ENCODE measurements at places on chromosomes 1 and 21. TPM values are rescaled to one million over a fixed set of nuclear protein-coding genes. Genes with fewer than 3 reads are reported as not detected.

- no peak for DNase-seq
Measured at GRCh38 chr1:243375596-243375995, 119.8 kb downstream of the SDCCAG8 start.

DNA sequence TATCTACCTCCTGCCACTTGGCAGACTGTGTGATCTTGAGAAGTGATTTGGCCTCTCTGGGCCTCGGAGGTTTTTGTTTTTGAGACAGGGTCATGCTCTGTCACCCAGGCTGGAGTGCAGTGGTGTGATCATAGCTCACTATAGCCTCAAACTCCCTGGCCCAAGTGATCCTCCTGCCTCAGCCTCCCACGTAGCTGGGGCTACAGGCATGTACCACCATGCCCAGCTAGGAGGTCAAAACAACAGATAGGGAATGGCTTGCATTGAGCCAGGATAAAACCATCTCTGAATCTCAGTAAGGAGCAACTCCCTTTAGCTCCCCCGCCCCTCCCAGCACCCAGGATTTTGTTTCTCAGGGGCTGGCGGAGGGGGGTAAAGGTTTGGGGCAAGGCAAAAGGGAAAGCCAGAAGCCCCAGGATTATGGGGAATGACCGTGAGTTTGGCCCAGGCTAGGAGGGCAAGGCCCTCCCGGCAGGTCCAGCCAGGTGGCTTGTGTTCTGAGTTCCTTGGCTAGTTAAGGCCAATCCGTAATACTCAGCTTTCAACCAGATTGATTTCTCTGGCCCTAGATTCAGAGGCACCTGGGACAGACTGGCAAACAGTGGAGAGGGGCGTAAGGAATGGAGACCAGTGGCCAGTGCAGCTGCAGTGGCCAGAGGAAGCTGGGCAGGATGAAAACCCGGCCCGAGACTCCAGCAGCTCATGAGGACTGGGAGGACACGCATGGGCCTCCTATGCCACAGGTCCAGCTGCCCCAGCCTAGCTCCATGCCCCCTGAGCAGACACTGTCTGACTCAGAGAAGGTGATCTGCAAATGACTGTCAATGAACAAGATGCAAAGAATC, 130.1 kb downstream of the DMRTB1 start:
- no peak for DNase-seq

DNA sequence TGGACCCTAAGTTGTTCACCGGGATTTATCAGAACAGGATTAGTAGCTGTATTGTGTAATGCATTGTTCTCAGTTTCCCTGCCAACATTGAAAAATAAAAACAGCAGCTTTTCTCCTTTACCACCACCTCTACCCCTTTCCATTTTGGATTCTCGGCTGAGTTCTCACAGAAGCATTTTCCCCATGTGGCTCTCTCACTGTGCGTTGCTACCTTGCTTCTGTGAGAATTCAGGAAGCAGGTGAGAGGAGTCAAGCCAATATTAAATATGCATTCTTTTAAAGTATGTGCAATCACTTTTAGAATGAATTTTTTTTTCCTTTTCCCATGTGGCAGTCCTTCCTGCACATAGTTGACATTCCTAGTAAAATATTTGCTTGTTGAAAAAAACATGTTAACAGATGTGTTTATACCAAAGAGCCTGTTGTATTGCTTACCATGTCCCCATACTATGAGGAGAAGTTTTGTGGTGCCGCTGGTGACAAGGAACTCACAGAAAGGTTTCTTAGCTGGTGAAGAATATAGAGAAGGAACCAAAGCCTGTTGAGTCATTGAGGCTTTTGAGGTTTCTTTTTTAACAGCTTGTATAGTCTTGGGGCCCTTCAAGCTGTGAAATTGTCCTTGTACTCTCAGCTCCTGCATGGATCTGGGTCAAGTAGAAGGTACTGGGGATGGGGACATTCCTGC, 3.9 kb upstream of the OLFML3 start:
- DNase-seq = no peak

- DNase-seq = no peak
Measured at GRCh38 chr1:156491151-156491949, 9.2 kb downstream of the MEF2D start.

DNA sequence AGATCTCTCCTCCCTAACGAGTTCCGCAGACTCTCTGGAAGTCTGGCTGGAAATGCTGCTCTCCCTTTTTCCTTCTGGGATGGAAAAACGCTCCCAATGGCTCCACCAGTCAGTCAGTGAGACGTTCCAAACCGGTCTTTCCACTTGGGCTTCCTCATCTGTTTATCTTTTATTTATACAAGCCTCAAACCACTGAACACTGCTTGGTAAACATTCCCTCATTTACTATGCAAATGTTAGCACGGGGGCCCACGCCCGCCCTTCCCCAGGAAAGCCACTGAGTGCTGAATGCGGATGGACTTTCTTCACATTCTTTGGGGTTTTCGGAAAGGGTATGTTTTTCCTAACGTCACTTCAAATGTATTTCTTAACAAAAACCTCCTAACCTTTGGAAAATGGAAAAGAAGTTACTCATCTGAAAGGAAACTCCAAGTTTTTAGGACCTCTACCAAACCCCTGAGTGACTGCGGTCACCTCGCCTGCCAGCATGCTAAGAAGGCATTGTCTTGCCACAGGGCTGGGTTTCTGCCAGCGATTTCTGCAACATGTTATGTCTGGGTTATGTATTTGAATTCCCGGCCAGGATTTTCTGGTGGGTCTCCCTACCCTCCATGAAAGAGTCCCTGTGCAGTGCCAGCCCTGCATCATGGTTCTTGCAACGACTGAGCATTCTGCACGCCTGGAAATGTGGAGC, 14.0 kb upstream of the UMODL1 start:
- peak; percentile 74 for DNase-seq

DNA sequence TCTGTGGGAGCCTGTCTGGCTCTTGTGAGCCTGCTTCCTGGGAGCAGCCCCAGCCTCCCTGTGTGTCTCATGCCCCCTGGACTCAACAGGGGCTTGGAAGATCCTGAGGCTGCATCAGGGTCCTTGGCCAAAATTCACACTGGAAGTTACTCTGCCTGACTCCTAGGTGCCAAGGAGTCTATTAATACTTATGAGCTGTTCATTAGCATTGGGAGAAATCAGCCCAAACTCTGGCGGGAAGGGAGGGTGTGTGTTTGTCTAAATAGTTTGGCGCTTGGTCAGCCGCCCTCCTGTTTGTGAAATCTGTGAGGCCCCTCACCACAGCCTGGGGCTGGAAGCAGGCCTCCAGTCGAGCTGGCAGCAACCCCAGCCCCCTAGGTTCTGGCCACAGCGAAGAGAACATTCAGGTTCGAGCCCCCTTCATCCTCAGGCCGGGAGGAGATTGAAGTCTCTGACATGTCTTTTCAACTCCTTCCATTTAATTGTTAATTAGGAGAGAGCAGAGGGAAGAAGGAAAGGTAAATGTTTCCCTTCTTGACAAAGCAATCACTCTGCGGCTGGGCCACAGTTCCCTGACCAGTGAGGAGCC, 82.1 kb upstream of the F3 start:
- no peak for DNase-seq

GRCh38 chr1:151801846-151802245, 3.4 kb downstream of the LINGO4 start:
- no peak for DNase-seq

DNA sequence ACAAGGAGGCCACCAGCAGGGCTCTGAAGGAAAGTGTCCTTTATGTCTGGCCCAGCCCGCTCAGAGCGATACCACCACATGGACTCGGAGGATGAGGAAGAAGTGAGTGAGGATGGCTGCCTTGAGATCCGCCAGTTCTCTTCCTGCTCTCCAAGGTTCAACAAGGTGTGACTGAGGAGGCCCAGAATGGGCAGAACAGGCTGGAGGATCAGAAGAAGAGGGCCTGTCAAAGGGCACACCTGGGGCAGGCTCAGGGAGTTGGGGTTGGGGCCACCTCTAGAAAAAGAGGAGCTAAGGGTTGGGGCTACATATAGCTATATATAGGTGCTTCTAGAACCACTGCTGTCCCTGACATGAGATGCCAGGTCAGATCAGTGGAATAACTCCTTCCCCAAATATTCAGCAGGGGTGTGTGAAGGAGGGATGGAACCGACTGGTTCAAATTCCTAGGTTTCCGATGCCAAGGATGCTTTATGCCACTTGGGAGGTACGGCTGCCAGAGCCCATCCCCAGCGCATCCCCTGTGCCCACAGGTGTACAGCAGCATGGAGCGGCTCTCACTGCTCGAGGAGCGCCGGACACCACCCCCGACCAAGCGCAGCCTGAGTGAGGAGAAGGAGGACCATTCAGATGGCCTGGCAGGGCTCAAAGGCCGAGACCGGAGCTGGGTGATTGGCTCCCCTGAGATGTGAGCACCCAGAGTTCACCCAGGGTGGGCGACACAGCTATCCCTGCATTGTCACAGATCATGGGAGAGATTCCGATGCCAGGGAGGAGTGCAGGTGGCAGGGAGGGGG, 102.2 kb downstream of the PIK3R3 start:
- no peak for DNase-seq

DNA sequence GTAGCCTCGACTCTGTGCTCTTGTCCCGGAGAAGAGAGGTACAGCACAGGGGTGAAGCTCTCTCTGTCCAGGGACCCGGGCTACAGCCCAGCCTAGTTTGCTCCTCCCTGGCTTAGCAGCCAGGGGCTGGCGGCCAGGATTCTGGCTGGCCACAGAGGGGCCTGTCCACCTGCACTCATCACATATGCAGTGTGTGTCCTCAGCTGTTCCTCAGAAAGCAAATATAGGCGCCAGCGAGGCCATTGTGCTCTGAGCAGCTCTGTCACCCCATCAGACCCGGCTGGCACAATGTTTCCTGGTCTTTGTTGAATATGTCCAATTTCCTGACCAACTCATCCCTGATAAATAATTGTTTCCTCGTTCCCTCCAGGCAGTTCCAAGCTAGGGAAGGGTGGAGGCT, 28.5 kb downstream of the KCND3 start:
- DNase-seq = no peak

DNA sequence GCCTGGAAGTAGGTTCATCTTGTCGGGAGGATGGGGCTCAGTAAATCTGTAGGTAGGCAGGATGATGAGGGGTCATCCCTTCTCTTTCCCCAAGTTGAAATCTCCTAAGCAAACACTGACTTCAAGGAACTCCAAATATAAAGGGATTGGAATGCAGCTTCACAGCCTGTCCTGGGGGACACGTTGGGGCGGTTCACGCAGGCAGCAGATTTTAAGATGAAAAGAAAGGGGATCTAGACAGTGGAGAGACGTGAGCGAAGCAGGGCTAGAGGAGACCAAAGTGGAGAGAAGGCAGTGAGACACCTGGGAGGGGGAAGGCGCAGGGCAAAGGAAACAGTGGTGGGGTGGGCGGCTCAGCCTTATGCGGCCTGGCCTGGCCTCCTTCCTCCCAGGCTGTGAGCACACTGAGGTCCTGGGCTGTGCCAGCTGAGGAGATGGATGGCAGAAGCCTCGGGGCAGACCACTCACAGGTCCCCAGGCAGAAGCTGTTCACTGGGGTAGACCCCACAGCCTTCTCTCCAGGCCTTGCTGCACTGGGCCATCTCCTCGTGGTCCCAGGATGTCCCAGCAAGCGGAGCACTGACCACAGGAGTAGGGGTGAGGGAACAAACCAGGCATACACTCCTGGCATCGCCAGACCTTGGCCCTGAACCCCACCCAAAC, 51.7 kb downstream of the TOR1AIP2 start:
- no peak for DNase-seq

DNA sequence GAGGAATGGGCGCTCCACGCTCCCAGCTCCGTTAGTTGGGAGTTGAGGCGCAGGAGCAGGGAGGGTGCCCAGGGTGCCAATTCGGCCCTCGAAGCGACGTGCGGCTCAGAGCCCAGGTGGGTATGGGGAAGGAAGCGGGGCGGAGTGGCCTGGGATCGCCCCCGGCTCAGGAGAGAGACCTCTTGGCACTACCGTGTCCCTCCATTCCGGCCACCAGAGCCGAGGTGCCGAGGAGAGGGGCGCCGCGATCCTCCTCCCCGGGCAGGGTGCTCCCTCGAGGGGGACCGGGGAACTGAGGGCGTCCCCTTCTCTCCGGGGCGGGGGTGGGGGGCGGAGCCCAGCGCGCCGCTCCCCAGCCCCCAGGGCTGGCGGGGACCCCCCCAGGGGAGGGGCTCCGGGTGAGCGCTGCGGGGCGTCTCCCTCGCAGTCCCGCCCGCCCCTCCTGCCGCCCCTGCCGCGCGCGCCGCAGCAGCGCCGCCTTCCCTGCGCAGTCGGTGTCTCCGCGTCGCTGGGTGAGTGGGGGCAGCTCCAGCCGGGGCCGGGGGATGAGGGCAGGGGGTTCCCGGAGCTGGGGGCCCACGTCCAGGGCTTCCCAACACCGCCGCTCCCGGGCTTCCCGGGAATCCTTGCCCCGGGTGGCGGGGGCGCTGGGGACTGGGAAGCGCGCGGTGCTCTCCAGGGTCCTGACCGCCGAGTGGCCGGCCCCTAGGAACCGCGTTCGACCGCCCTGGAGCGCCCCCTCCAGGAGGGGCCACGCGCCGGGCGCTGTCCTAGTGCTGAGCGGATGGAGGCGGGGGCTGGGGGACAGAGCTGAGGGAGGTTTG, at the start of gene HPCA:
Gene HPCA (plus strand): TSS at position 488 of the 824 bp plus-strand sequence. CDS start 2,408 bp downstream, outside the sequence.
- DNase-seq = no peak

DNA sequence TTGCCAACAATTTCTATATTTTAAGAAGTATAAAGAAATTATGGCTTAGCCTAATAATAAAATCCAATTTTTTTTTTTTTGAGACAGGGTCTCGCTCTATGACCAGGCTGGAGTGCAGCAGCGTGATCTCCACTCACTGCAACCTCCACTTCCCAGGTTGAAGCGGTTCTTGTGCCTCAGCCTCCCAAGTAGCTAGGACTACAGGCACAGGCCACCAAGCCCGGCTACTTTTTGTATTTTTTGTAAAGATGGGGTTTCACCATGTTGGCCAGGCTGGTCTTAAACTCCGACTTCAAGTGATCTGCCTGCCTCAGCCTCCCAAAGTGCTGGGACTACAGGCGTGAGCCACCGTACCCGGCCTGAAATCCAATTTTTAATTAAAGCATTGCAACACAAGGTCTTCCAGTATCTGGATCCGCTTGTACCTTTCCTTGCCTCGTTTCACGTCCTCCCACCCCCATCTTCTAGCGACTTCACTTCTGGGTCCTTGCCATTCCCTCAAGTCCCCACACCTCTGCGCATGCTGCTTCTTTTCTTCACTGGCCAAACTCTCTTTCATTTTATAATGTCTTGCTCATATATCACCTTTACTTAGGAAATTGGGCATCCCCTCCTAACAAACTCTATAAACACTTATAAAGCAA, 2.3 kb downstream of the FUBP1 start:
- no peak for DNase-seq

- no peak for DNase-seq
Measured at GRCh38 chr1:234922987-234923386, 205.7 kb downstream of the TOMM20 start.

The TEX38 gene
- not detected for total RNA-seq

The RIMKLA gene
- total RNA-seq = 0.69 TPM

The VANGL2 gene
- total RNA-seq = 4.1 TPM

The CLDN17 gene
- not detected for total RNA-seq

The SH2D1B gene
- total RNA-seq = 0.37 TPM

The TMCO2 gene
- total RNA-seq = not detected

The PKP1 gene
- total RNA-seq = 4.0 TPM

The SERINC2 gene
- total RNA-seq = 8.9 TPM

The DNASE2B gene
- total RNA-seq = not detected

The OR2T11 gene
- not detected for total RNA-seq

The KCNH1 gene
- 2.0 TPM for total RNA-seq

The ETV3L gene
- not detected for total RNA-seq

The AJAP1 gene
- 1.2 TPM for total RNA-seq

The LMX1A gene
- 0.42 TPM for total RNA-seq
